NCI-H526 treated with DMSO at 0.1 percent for 48 hours (cell line): ENCODE measurements at places on chromosomes 5 and 9.

DNA sequence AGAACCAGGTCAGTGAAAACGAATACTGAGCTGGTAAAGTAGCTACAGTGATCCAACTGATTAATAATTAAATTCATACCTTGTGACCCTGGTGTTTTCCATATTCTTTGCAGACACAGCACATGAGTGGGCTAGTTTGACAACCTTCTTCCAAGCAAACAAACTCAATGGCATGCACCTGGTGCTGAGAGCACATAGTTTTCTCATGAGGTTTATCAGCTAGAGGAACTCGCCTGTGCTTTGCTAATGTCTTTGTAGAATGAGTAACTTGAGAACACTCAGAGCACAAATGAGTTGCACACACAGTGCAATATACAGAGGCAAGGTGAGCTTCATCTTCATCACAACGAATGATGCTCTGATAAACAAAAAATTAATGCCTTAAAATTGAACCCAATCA lies 12.6 kb downstream of the TRIM23 start:
- peak; percentile 90 for DNase-seq

- DNase-seq, result no peak
Measured at GRCh38 chr5:103498800-103499551, 63.6 kb downstream of the NUDT12 start.

- no peak for DNase-seq
Measured at GRCh38 chr5:137758715-137759306, 4.6 kb upstream of the HNRNPA0 start.

DNA sequence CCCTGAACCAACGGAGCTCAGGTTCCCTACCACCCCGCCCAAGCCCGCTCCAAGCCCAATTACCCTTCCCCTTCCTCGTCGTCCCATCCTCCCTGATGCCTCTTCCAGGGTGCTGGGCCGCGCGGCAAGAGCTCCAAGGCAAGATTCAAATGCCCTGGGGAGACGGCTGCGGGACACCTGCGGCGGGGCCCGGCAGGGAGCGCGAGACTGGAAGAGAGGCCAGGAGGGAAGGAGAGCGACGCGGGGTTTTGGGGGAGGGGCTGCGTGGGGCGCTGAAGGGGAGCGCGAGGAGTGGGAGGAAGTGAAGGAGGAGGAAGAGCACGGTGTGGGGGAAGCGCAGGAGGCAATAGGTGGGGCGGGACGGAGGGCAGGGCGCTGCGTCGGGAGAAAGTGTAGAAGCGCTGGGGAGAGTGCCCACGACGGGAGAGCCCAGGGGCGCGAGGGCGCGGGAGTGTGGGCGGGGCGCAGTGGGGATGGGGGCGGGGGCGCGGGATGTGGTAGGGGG lies 975 bp upstream of the NXNL2 start:
- no peak for DNase-seq

DNA sequence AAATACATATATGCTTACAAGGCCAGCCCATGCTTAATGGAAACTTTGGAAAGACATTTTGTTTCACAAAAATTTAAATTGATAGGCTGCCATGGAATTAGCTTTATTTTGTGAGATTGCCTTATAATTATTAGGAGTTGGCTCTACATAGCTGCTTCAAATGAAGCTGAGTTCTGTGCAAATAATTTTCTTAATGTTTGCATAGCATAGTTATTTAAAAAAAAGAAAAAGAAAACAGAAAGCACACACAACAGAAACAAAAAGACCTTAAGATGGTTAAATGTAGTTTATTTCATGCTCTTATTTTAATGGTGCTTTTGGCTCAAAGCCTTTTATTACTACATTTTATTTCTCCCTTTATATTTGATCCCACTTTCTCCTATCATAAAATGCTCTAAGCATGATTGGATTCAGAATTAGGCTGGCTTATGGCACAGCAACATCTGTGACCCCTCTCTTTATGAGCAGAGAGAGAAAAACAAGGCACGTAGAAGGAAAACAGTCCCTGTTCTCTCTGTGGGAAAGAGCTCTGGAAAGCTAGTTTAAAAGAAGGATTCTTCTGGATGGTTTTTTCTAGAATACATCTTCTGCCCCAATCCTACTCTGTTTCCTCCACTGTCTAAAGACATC lies 530.5 kb downstream of the NTRK2 start:
- DNase-seq, result no peak

GRCh38 chr5:78025540-78025939 lies 249.4 kb upstream of the TBCA start:
- DNase-seq, result no peak

DNA sequence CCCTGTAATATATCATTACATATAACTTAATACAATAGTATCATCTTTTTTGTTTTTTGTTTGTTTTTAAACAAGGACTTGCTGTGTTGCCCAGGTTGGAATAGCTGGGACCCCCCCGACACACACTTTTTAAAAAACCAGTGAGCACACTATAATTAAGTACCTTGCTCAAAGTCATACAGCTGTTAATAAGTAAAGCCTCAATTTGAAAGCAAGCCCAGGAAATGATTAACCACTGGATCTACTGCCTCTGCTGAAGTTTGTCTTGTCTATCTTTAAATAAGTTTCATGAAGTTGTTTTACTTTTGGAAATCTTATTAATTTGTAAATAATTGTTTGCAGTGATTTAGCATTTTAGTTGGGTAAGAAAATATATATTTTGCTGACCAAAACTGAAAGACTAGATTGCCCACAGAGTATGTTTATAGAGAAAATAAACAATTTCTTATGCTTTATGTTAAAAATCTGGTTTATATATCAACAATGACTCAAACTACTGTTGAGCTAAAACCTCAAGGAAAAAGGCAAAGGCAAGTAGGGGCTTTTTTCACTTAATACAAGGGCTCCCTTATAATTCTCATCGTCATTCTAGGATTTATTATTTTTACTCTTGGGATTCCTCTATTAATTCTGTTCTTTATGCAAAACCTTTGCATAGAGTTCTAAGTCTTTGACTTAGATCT lies 5.8 kb upstream of the CARNMT1 start:
- no peak for DNase-seq

DNA sequence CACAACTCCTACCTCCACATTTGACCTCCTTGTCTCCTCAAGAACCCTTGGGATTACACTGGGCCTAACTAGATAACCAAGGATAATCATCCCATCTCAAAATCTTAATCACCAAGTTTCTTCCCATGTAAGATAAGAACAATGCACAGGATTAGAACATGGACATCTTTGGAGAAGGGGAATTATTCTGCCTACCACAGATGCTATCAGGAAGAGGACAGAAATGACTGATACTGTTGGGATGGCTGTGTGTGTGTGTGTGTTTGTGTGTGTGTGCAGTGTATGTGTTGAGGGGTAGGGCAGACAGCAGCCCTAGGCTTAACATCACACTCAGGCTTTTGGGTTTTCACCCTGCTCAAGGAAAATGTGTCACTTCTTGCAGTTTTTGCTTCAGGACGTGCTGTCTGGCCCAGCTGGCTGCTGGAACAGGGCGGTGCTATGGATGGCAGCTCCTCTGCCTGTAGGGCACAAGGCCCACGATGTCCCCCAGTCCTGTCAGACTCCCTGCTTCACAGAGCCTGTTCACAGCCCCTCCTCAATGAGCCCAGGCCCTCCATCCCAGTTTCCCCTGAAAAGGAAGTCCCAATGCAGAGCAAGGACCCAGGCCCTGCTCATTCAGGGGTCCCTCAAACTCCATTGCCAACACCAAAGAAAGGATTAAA lies 7.7 kb downstream of the CA9 start:
- DNase-seq, result no peak

- DNase-seq, result peak; percentile 33
Measured at GRCh38 chr5:77957-78804, 13.8 kb upstream of the PLEKHG4B start.

- DNase-seq, result no peak
Measured at GRCh38 chr5:91018712-91019371, 364.3 kb downstream of the ARRDC3 start.

DNA sequence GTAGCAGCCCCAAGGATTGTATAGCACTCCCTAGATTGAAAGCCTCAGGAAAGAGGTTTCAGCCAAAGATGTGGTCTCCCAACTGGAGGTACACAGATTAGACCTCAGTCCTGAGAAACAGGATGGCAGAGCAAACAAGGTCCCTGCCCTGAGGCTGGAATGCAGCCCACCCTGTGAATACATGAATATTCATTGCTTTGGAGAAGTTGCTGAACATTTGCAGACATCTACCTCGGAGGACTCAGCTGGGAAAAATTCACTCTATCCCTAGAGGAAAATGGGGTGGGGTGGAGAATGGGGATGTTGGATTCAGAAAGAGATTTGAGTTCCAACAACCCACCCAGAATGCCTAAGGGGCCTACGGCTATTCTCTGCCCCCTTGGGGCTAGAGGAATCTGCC lies 129.4 kb downstream of the SLIT3 start:
- DNase-seq, result no peak

DNA sequence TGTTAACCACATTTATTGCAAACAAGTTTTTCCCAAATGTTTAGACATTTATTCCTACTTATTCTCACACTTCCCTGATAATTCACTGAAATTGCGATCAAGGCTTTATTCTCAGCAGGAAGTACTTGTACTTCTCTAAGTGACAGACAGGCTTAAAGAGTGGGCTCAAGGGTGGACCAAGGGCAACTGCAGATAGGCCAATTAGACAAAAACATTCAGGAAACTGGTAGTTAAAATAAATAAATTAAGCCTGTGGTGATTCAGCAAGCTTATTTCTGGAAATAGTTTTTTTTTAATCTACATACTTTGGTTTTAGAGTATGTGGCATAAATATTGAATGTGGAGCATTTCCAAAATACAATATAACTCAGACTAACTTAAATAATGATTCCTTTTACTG lies 136.1 kb downstream of the UGCG start:
- no peak for DNase-seq

- no peak for DNase-seq
Measured at GRCh38 chr5:139593716-139594319, 32.7 kb downstream of the UBE2D2 start.

GRCh38 chr5:4124221-4124970 lies 528.8 kb downstream of the IRX1 start:
- DNase-seq, result no peak

GRCh38 chr5:128649192-128649591 lies 111.1 kb upstream of the FBN2 start:
- no peak for DNase-seq

- DNase-seq, result no peak
Measured at GRCh38 chr5:121138495-121138907, 674.4 kb downstream of the PRR16 start.

- peak; percentile 64 for DNase-seq
Measured at GRCh38 chr5:138649316-138649720, 74.1 kb upstream of the HSPA9 start.

GRCh38 chr5:167575330-167575729 lies 716.1 kb upstream of the WWC1 start:
- no peak for DNase-seq

DNA sequence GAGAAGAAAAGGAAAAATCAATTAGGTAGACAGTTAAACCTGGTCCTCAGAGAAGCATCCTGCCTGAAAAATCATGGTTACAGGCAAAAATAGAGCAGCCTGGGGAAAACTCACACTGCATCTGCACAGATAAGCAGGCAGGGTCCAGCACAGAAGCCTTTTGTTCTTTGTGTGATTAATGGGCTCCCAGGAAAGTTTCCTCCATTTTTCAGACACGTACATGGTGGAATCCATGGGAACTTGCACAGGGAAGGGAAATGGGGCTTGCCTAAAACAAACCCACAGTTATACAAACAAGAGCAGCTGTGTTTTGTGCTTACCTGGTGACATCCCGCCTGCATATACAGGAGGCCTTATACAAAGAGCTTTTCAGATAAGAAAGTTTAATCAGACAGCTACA lies 243.9 kb upstream of the ATP10B start:
- peak; percentile 38 for DNase-seq

GRCh38 chr9:100555471-100555870 lies 22.4 kb upstream of the CAVIN4 start:
- no peak for DNase-seq

DNA sequence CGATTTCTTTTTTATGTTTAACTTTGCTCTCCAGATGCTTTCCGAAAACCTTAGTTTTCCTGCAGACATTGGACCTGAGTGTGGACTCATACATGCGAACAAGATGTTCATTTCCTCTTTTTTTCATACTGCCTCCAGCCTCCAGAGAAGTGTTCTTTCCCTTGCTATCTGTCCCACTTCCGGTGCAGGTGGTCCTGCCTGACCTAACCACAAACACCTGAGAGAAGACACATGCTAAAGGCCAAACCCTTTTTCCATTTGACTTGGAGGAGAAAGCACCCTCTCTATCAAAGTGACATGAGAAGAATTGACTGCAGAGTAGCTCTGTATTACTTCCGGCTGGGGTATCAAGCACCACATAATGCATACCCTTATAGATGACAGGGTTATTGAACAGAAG lies 334.0 kb downstream of the ARHGEF28 start:
- no peak for DNase-seq

DNA sequence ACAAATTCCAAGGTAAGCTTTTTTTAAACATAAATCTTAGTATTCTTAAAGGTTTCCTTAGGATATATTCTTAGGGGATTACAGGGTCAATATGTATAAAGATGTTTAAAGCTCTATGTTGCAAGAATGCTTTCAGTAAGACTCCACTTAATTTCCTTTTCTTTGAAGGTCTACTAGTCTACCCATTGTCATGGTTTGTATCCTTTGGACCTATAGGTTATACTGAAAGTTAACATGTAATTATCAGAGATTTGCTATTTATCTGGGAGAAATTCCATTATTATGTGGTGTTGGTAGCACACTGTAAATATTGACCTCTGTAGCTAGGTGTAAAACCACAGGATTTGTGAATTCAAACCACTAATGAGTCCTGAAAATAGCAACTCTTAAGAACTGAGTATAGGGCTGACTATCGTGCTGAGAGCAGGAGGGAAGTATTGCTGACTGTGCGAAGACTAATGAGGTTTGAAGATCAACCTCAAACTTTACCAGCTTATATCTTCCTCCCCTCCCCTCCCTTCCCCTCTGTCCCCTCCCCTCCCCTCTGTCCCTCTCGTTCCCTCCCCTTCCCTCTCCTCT lies 85.6 kb downstream of the GADD45G start:
- no peak for DNase-seq

DNA sequence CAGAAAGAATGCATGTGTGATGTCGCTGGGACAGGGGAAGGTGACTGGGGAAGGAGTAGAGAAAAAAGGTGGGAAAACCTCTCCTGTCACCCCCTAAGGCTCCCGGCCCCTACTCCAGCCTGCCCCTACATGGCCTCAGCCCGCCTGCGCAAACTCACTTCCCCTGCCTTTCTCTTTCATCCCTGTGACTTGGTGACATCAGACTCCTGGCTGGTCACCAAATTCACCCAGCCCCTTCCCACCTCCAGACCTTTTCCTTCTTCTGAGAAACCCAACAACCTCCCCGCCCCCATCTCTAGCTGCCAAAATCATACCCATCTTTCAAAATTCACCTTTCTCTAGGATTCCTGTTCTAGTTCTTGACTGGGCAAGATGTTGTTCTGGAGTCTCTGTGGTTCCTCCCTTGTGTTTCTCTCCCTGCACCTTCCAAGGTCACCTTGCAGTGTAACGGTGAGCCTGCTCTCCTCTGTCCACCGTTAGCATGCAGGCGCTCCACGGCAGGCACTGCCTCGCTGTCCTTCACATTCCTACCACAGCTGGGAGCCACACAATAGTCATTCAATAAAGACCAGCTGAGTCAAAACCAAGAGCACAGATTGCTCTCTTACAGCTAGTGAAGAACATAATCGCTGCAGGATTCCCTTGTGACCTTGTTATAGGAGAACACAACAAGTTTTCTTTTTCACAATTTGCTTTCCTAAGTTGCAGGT lies 134.5 kb downstream of the FANCC start:
- no peak for DNase-seq

GRCh38 chr9:122206118-122207046 lies 22.4 kb downstream of the LHX6 start:
- DNase-seq, result no peak
